ENCODE measurements at places on chromosomes 1 and 21.

- no peak for DNase-seq
Measured at GRCh38 chr1:57784356-57784755, 360.5 kb upstream of the DAB1 start.

DNA sequence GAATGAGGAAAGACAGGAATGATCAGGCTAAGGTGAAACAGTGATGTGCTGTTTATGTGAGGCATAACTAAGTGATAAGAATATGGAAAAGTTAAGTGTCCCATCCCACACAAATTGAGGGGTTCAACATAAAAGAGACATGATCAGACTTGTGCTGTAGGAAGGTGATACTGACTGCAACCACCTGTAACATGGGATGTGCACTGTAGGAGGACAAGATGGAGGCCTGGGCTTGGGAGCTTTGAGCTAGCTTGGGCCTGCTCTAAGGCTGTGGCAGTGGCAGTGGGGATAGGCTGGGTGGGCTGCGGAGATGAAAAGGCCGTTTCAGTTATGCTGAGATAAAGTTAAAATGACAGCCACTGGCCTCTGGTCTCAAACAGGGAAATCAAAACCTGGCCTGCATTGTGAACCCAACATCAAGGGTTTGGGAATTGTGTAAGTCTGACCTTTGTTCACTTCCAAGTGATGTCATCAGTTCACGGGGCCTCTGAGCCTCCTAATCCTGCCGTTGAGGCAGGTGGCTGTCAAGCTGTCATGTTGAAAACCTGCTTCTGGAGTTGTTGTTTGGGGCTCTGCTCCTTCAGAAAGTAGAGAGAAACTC, 61.2 kb upstream of the TENT5C start:
- no peak for DNase-seq

DNA sequence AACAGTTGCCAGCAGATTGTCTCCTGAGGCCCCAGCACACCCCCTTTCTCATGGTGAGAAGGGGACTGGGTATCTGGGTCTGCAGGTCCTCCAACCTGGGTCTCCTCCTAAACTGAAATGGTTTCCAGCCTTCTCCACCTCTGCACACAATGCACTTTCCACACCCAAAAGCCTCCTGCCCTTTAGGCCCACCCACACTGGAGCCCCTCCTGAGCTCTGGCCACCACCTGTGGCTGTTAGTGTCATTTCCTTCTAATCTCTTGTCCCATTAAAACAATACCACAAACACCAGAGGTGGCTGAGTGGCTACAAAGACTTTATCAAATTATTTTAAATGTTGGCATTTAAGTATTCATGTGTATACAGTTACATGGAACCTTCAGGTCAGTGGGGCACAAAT, 11.5 kb downstream of the GPR3 start:
- no peak for DNase-seq

GRCh38 chr1:106637566-106637965, 418.9 kb upstream of the PRMT6 start:
- DNase-seq: no peak

GRCh38 chr1:30023339-30024022, 699.9 kb downstream of the MATN1 start:
- DNase-seq: no peak

DNA sequence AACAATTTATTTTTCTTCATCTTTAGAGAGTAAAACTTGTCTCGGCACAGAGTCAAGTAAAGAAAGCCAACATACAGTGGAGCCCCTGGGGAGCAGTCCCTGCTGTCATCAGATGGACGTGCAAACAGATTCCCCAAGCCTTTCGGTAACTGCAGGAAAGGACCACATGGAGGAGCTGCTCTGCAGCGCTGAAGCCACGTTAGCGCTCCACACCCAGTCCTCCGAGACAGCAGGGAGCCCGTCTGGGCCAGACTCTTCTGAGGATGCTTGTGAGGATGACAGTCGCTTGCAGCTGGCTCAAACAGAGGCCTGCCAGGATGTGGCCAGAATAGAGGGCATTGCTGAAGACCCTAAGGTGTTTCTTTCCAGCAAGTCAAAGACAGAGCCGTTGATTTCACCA, 77.1 kb upstream of the SCCPDH start:
- DNase-seq: peak; percentile 71

- DNase-seq: no peak
Measured at GRCh38 chr1:218030846-218031245, 254.2 kb upstream of the RRP15 start.

DNA sequence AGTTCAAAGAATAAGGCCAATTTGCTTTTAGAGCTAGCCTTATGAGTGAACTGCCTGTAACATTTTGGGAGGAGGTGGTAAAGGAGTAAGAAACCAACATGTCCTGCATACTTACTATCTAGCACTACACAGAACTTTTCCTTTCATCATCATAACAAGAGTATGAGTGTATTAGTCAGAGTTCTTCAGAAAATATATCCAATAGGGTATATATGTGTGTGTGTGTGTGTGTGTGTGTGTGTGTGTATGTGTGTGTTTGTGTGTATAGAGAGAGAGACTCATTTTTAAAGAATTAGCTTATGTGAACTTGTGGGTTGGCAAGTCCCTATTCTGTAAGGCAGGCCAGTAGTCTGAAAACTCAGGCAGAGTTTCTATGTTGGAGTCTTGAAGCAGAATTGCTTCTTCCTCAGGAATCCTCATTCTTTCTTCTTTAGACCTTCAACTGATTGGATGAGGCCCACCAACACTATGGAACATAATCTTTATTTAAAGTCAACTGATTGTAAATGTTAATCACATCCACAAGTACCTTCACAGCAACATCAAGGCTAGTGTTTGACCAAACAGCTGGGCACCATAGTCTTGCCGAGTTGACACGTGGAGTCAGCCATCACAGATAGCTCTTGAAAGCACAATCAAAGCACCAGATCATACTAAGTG, 121.9 kb downstream of the CYYR1 start:
- no peak for DNase-seq

GRCh38 chr21:25649146-25649545, 10.1 kb downstream of the JAM2 start:
- DNase-seq: no peak

GRCh38 chr1:54777431-54777830, 13.1 kb upstream of the PARS2 start:
- no peak for DNase-seq

DNA sequence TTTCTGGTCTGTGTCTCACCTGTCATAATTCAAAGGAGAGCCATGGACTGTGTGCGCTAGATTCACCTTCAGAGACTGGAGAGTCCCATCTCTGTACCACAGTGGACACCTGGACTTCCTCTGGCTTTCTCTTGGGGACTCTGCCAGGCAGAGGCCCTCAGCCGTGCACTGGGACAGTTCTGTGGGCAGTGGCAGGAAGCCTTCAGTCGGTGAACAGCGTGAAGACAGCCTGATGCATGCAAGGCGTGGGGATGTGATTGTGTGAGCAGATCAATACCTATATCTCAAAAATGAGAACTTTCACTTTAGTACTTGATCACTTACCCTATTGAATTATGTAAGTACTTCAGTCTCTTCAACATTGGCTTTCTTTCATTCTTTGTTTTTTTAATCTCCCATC, 245.3 kb downstream of the DISC1 start:
- no peak for DNase-seq

- no peak for DNase-seq
Measured at GRCh38 chr1:53367503-53368313, 39.8 kb upstream of the LRP8 start.

DNA sequence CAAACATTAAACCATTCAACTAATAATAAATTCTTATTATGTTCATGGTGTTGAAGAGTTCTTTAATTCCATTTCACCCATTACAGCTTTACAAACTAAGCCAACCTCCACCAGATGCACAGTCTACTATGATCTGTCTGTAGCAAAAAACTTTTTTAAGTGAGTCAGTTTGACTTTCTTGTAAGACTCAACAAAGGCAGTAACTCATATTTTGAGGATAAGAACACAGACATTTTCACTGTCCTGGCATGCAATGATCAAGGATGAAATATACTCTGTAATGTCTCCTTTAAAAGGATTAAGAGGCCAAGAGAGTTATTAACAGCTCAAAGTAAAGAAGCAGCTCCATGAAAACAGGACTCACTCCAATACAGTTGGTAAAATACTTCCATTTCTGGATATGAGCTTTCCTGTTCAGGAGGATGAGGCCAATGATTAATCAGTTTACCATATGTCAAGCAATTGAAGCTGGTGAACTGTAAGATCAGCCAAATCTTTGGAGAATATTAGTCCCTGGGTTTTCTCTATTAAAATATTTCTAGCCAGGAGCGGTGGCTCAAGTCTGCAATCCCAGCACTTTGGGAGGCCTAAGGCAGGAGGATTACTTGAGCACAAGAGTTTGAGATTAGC, 20.6 kb downstream of the XKR8 start:
- DNase-seq: no peak

- no peak for DNase-seq
Measured at GRCh38 chr21:34910396-34910795, 138.7 kb downstream of the RUNX1 start.

- peak; percentile 97 for DNase-seq
Measured at GRCh38 chr1:192485692-192486436, 89.7 kb upstream of the RGS1 start.

DNA sequence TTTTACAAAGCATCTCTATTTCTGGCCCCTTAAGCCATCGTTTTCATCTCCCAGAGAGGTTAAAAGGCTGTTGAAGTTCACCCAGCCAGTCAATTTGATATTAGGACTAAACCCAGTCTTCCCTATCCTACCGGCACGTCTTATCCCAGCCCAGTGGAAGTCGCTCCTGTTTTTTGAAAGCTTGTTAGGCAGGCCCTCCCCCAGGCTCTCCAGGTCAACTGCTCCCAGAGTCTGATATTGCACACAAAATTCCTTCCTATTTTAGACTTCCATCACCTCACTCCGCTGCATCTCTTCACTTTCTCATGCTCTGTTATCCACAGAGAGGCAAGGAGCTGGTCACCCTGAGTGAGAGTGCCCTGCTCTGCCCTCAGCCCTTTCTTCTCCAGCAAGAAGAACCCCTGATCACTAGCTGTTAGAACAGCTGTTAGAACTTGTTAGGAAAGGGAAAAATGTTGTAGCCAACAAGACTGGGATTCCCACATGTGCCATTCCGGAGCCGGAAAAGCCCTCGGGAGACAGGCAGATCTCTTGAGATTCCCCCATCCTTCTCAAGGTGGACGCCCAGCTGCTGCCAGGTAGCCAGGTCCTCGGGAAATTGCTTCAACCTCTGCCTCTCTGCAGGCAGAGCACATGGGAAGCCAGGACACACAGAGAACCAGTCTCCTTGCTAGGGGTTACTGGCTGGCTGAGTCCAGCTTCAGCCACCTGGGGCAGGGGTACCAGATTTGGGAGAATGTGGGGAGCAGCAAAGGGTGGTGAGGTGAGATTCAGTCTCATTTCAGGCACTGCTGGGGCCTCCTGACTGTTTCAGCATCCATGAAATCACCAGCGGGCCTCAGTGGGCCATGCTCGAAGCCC, 25.7 kb downstream of the PLXNA2 start:
- no peak for DNase-seq

- DNase-seq: no peak
Measured at GRCh38 chr1:11764115-11764514, 2.1 kb downstream of the C1orf167 start.

- no peak for DNase-seq
Measured at GRCh38 chr1:34149501-34149900, 15.5 kb downstream of the CSMD2 start.

DNA sequence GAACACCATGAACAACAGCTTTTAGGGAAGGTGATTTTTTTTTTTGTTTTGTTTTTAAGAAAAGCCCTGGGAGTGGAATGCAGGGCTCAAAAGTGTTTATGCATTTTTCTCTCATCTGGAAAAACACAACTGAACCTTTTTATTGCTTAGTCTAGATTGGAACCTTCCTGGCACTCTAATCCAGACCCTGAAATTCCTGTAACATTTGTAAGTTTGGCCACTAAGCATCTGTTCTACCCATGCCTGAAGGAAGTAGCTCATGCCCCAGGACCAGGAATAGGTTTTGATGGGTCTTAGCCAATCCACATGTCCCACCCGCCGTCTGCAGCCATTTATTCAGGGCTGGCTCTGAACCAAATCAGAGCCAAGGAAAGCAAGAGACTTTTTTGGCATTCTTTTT, 39.7 kb upstream of the SLC2A1 start:
- no peak for DNase-seq

DNA sequence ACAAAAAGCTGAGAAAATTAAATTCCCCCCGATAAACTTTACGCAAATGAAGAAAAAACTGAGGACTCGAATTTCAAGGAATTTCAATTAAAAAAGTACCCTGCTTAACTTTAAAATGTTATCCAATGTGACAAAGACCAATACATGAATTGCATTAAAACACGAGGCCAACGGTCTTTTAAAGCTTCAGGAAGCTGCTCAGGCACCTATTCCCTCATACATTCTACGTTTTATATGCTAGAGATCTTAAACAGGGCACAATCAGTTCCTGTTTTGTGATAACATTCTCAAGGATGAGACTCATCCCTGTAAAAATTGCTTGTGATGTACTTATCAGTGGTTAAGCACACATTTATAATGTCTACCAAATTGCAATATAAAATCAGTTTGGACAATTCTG, 3.0 kb downstream of the YOD1 start:
- no peak for DNase-seq

- no peak for DNase-seq
Measured at GRCh38 chr1:52662645-52663313, 29.8 kb downstream of the SHISAL2A start.

DNA sequence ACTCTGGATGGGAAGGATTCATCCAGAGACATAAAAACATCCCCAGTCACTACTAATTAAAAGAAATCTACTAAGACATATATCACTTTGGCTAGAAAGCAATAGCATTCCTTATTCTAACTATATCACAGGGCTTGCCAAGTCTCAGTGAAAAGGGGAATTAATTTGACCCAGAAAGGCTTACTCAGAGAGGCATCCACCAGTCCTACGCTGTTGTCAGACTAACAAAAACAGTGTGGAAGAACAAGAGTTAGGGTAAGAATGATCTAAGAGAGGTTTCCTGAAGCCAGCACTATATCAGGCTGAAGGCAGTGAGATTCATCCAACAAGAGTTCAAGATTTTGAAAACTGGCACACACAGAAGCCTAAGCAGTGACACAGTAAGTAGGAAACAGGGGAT, 126.1 kb downstream of the GDAP2 start:
- no peak for DNase-seq
